Activated T-cell treated with anti-CD3 and anti-CD28 coated beads, Interleukin-2, amount 50 U/mL, for 24 hours (primary cell): ENCODE measurements at places on chromosomes 5 and 9.

DNA sequence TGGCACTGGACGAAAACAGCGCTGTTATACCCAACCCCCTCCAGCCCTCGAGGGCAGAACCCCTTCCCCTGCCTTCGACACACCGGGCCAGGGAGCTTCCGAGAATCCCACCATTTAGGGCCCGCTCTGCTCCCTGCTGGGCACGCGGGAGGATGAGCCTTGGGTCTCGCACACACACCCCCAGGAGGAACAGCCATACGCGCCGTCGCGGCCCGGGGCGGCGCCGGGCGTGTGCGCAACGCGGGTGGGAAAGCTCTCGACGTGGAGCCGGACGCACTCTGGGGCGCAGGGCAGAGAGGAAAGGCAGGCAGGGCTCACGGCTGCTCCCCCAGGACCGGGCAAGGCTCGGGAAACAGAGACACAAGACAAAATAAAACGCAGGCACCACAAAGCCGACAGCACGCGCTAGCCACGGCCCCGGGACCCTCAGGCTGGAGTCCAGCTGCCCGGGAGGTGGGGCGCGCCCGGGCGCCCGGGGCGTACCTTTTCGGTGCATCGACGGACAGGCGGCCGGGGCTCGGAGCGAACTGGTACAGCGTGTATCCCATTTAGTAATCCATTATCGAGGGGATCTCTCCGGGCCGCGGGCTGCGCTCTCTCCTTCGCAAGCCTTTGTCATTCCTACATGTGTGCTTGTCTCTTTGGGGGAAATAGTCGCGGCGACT lies 789 bp downstream of the SEMA6A start:
- DNase-seq, result peak; percentile 31

GRCh38 chr9:135214706-135215105 lies 127.2 kb downstream of the OLFM1 start:
- DNase-seq, result no peak

DNA sequence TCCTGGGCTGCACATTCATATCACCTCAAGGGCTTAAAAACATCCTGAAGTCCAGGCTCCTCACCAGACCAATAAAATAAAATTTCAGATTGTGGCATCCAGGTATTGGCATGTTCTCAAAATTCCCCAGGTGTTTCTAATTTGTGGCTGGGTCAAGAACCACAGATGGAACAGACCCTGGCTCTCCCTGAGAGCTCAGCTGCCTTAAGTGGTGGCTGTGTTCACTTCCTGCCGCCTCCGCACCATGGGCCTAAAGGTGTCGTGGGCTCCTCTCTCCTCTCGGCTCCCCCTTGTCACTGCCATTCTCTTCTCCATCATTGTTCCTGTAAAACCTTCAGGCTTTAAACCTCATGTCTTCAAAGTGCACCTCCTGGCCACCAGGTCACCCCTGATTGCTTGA lies 17.8 kb upstream of the CCNJL start:
- DNase-seq, result no peak

GRCh38 chr9:129382281-129383018 lies 204.4 kb upstream of the IER5L start:
- peak; percentile 25 for DNase-seq

DNA sequence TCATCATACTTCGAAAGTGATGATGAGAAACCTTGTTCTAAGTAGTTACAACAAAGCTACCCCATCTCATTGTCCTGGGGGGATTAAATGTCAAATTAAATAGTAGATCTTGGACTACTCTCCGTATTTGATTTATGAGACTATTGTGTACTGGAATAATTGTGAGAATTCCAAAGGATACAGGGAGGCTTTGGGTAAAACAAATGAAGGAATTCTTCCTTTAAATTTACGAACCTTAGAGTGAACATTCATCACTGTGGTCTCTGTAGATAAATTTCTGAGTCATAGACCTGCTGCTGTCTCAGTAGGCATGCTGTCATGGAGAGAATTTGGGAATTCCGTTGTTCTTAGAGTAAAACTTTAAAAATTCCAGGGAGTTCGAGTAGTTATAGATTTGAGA lies 836.2 kb downstream of the DNAH5 start:
- no peak for DNase-seq

GRCh38 chr9:121888438-121888775 lies 204.7 kb downstream of the TTLL11 start:
- DNase-seq, result no peak

- DNase-seq, result no peak
These were observed 65.8 kb downstream of the MCCC2 start for GRCh38 chr5:71652803-71653543.

- no peak for DNase-seq
These were observed 34.6 kb downstream of the CPLANE1 start for GRCh38 chr5:37214550-37214949.

DNA sequence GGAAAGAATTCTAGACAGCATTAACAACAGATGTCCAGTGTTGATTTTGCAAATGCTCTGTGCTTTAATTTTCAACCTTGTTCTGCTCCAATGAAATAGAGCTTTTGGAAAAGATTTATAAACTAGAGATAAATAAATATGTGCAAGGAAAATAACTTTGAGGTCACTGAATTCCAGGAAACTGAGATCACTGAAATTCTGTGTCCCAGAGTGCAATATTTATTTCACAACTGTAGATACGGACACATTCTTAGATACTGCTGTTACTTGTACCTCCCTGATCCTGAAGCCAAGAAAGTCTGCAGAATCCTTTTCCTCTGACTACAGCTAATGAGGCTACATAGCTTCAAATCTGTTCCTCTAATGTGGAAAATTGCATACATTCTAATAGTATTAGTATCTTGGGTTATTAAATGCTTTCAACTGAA lies 222.9 kb downstream of the DOCK8 start:
- no peak for DNase-seq
